ENCODE measurements at places on chromosomes 6 and 20. TPM values are rescaled to one million over a fixed set of nuclear protein-coding genes. Genes with fewer than 3 reads are reported as not detected.

Gene TRIM40
- total RNA-seq, result not detected

Gene BPI
- total RNA-seq, result not detected

Gene TUBB2B
- 276 TPM for total RNA-seq

Gene CLPSL1
- total RNA-seq, result not detected

Gene MRAP2
- total RNA-seq, result 1.1 TPM
